CD8-positive, alpha-beta memory T cell (primary cell): ENCODE measurements at places on chromosomes 7 and 10.

DNA sequence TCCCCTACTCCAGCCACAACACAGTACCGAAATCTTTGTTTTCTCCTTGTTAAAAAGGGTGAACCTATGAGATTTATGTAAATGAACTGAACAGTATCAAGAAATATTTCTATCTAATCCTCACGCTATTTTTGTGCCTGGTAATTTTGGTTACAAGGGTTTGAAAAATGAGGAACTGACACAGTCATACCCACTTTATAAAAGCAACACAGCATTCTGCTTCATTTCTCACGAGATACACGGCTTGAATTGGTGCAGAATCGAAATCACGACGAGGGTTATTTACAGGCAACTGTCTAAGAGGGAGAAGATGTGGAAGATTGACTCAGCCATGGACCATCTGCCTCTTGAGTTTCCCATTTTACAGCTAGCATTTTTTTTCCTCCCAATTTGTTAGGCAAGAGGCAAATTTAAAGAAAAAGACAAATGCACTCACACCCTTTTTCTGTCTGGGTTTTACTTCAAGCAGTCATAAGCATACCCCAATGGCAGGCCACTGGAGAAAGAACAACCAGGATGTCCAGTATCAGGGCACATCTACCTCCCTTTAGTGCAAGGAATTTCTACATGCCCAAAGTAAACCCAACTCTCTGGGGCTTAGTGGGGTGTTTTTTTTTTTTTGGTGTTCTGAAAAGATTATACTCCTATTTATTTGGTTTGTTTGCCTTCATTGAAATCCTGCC is 108.1 kb downstream of the ITGB8 start:
- H3K27me3 ChIP-seq, result no peaks in the 10 kb centered on the region
- H3K36me3 ChIP-seq, result no peaks in the 10 kb centered on the region
- no peaks in the 10 kb centered on the region for H3K4me1 ChIP-seq
- no peak overlapping the region for H3K27ac ChIP-seq
- no peak overlapping the region for H3K4me3 ChIP-seq

DNA sequence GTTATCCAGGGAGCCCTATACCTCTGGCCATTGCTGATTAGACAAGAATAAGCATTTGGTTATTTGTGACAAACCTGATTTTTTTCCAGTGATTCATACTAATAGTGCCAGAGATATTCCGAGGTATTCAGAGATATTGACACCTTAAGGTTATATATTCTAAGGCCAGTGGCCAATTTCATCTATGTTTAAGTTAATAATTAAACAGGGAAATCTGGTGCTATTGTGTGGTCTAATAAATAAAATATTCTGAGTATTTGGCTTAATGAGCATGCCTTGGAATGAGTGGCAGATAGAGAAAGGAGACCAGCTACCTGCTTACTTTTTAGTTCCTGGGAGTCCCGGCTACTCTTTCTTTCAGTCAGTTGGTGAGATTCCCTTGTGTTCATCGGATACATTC is 38.6 kb upstream of the MEOX2 start:
- no peak overlapping the region for H3K27ac ChIP-seq
- no peaks in the 10 kb centered on the region for H3K27me3 ChIP-seq
- H3K36me3 ChIP-seq, result no peaks in the 10 kb centered on the region
- DNase-seq, result no peak
- H3K4me3 ChIP-seq, result no peak overlapping the region

DNA sequence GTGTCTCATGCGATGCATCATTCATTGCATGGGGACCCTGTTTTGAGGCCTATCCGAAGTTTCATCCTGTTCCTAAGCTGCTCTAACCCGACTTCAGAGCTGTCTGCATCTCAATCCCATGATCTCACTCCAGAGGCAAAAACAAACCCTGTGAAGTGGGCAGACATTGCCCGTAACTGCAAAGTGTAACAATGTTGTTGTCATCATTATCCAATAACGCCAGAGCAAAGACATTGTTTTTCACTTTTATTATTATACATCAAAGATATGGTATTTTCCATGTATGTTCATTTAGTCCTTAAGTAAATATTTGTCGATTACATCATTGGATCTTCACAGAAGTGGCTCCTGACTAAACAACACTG is 246.7 kb downstream of the KLF6 start:
- H3K36me3 ChIP-seq, result no peaks in the 10 kb centered on the region
- DNase-seq, result no peak
- no peaks in the 10 kb centered on the region for H3K27me3 ChIP-seq
- no peak overlapping the region for H3K27ac ChIP-seq

DNA sequence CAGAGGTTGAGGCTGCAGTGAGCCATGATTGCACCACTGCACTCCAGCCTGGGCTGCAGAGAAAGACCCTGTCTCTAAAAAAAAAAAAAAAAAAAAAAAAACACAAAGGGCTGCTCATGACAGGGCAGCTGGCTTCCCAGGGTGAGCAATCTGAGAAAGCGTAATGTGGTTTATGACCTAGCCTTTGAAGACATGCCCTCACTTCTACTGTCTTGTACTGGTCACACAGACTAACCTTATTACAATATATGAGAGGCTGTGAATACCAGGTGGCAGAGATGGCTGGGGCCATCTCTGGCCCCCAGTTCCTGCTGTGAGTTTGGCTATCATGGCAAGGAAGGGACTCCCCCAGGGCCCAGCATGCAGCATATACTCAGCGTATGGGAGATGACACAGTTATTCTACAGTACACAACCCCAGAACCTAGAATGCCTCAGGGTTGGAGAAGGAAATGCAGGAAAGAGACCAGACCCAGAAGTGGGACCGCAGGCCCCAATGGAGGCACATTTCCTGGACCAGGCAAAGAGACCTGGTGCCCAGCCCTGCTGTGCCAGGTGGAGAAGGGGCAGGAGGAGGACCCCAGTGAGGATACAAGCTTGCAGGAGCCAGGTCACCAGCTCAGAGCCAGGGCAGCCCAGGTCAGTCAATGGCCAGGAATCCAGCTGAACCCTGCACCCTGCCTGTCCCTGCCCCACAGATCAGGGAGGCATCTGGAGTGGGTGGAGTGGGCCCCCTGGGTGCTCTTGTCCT is 26.3 kb downstream of the NPTX2 start:
- H3K4me1 ChIP-seq, result no peaks in the 10 kb centered on the region
- H3K36me3 ChIP-seq, result no peaks in the 10 kb centered on the region
- H3K27me3 ChIP-seq, result no peaks in the 10 kb centered on the region
- no peak overlapping the region for H3K4me3 ChIP-seq

- no peaks in the 10 kb centered on the region for H3K27me3 ChIP-seq
- no peaks in the 10 kb centered on the region for H3K4me1 ChIP-seq
- no peaks in the 10 kb centered on the region for H3K36me3 ChIP-seq
- no peak for DNase-seq
- no peak overlapping the region for H3K4me3 ChIP-seq
- no peak overlapping the region for H3K27ac ChIP-seq
These were observed 251.5 kb downstream of the BICC1 start for GRCh38 chr10:58764087-58764747.

DNA sequence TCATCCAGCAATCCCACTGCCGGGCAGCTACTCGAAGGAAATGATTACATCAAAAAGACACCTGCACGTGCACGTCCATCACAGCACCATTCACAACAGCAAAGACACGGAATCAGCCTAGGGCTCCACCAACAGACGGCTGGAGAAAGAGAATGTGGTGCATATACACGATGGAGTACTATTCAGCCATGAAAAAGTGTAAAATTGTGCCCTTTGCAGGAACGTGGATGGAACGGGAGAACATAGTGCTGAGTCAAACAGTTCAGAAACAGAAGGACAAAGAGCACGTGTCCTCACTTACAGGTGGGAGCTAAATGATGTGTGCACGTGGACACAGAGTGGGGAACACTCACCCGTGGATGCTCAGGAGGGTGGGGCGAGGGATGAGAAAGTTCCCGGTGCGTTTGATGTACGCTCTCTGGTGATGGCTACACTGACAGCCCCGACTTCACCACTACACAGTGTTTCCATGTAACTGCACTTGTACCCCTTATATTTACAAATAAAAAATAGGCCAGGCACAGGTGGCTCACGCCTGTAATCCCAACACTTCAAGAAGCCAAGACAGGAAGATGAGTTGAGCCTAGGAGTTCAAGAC is 92.0 kb downstream of the PDGFA start:
- no peak overlapping the region for H3K4me3 ChIP-seq
- no peaks in the 10 kb centered on the region for H3K36me3 ChIP-seq
- H3K27ac ChIP-seq, result no peak overlapping the region

- no peak overlapping the region for H3K4me3 ChIP-seq
- no peak overlapping the region for H3K27ac ChIP-seq
- peaks cover 66% of the 10 kb centered on the region for H3K36me3 ChIP-seq
- H3K27me3 ChIP-seq, result no peaks in the 10 kb centered on the region
These were observed 9.2 kb downstream of the GTPBP4 start for GRCh38 chr10:997266-998022.

DNA sequence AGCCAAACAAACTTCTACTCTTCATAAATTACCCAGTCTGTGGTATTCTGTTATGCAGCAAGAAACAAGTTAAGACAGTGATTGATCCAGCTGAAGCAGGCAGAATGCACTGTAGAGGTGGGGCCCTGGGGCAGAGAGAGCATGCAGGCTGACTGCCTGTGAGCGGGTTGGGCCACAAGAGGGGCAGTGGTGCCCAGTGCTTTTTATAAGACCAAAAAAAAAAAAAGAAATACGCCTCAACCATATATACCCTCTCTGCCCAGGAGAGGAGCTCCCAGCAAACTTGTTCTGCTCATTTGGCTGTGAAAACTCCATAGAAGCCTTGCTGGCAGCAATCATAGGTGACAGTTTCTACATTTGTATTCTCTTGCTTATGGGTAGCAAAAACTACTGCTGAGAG is 104.7 kb downstream of the SORBS1 start:
- no peaks in the 10 kb centered on the region for H3K36me3 ChIP-seq
- peaks cover 4% of the 10 kb centered on the region for H3K27me3 ChIP-seq
- H3K4me3 ChIP-seq, result no peak overlapping the region
- no peak overlapping the region for H3K27ac ChIP-seq
- H3K4me1 ChIP-seq, result no peaks in the 10 kb centered on the region

GRCh38 chr7:43004082-43004481 is 71.9 kb downstream of the MRPL32 start:
- DNase-seq, result no peak
- H3K4me3 ChIP-seq, result no peak overlapping the region
- no peaks in the 10 kb centered on the region for H3K27me3 ChIP-seq
- H3K4me1 ChIP-seq, result no peaks in the 10 kb centered on the region

DNA sequence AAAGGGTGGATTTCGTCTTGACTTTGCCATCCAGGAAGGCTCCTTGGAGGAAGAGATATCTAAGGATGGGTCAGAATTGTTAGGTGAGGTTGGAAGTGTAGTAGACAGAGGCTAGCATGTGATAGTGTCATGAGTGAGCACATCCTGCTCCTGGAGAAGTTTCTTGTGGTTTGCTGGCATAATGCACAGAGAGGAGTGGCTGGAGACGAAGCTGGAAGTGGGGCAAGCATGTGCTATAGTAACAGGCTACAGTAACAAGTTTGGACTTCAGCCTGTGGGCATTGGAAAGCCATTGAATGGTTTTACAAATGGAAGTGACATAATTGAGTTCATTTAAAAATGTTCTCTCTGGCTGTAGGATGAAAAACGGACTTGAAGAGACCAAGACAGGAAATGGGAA is 175.6 kb upstream of the VWC2 start:
- no peaks in the 10 kb centered on the region for H3K36me3 ChIP-seq
- no peaks in the 10 kb centered on the region for H3K4me1 ChIP-seq
- no peak overlapping the region for H3K4me3 ChIP-seq
- DNase-seq, result no peak
- no peaks in the 10 kb centered on the region for H3K27me3 ChIP-seq
